Stimulated activated CD8-positive, alpha-beta memory T cell treated with anti-CD3 and anti-CD28 coated beads, Interleukin-4, amount 100 ng/mL, for 24 hours (primary cell): ENCODE measurements at places on chromosomes 6 and 20.

DNA sequence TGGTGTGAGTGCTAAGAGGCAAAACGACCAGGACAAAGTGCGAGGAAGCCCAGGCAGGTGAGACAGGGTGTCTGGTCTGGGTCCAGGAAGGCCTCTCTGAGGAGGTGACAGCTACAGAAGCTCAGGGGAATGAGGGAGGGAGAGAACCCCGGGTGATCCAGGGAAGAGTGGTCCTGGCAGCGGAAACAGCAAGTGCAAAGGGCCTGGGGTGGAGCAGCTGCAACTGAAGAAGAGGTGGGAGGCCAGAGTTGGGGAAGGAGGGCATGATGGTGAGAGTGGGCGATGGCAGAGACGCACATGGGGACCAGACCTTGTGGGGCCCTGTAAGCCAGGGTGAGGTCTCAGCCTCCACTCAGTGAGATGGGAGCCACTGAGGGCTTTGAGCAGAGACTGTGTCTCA is 45.8 kb downstream of the DLGAP4 start:
- DNase-seq: no peak

DNA sequence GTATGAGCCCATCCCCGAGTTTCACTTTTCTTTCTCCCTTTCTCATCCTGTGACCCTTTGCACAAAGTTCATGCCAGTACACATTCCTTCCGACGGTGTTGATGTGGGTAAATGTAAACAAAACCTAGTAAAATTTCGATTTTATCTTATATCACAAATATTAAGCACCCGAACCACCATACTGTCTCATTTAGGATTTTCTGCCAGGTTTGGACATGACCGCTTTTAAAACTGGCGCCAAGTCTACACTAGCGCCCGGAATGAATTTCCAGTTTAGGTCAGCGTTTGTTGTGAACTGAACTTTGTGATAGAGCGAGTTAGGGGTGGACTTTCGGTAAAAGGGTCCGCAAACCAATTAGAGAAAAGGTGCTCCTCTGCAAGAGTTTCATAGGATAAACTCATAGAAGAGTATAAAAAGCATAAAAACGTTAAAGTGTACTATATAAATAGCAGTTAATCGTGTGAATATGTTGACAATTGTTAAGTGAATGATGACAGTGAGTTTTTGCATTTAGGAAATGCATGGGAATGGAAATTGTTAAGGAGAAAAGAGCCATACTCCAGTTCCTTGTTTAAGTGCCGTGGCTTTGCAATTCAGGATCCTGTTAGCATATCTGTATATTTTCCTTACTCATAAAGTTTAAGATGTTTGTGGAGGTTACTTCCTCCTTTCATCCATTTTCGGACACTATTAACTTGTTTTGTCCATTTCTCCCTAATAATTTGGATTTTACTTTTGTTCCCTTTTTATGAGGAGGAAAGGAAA is 937 bp downstream of the AKAP7 start:
- DNase-seq: no peak

DNA sequence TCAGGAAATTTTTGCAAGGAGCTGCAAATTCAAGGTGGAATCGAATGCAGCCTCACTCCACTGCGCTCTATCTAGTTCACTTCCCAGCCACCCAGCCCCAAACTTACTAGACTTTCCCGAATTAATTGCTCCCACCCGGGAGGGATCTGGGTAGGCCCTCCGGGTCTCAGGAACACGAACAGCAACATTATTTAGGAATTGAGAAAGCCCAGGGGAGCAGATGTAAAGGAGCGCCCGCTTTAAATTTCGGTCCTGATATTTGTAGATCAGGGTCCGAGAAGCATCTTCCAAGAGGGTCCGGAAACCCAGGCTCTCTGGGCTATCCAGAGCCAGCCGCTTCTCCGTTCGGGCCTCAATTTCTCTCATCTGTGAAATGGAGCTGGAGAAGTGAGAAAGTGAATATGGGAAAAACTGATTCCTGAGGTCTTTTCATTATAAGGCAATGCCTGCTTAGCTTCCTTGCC is 490 bp upstream of the ID1 start:
- DNase-seq: no peak

DNA sequence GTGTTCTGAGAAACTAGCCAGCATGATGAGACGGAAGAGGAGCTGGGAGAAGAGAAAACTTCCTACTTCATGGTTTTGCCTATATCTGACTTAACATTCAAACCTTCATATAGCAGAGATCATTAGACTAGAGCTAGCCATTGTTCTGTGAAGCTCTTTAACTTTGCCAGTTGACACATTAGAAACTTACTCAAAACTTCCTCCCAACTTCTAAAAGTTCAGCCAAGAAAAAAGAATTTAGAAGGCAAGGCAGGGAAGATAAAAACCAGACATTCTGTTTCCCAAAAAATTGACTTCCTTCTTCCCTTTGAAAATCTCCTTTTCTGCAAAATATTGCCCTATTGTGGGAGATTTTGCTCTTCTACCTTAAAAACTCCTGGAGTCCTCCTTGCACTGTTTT is 134.8 kb upstream of the UST start:
- no peak for DNase-seq
